ENCODE measurements at places on chromosomes 1 and 21.

DNA sequence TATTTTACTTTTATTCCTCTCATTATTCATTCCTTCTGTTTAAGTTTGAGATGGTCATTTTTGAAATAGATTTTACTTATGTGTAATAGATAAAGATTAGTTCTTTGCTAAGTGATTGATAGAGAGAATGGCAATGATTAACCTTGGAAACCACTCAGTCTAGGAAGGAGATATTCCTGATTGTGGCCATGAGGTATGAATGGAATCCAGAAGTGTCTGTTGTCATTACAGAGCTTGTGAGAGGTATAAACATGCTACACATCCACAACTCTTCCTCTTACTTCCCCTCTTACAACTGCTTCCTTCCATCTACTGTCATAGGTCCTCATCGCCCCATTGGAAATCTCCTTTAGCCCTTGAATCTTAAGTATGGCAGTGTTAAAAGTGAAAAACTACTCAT lies 988.8 kb upstream of the B3GALT2 start:
- no peak for DNase-seq

- no peak for DNase-seq
Observed at GRCh38 chr1:230717251-230717650, 3.3 kb upstream of the AGT start.

DNA sequence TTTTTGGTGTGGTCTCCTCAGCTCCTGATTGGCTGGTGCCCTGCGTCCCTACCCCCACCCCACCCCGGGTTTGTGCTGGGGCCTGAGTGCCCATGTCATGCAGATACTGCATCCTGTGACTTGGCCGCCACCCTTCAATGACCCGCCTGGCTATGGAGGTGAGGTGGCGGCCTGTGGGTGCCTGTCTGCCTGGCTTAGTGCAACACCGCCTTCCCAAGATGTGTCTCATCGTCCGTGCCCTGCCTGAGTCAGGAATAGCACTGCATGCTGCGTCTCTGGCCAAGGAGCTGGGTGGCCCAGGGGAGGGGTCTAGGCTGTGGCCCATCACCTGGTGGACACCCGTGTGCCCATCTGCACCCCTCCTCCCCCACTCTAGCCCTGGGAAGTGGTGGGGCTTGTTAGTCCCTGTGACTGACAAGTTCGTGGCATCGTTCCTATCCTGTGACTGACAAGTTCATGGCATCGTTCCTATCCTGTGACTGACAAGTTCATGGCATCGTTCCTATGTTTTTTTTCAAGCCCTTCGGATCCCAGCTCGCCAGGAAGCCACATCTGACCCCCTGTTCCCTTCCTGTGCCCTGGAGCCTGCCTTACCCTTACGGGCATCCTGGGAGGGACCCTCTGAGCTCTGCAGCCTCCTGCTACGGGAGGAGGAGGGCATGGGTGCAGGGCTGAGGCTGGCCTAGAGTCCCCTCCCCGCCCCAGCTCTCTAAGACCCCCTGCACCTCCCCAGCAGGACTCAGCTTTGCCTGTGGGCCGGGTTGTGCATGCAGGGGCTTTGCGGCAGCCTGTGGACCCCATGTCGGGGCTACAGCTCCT lies 7.5 kb downstream of the SLX9 start:
- no peak for DNase-seq

GRCh38 chr1:94739521-94740061 lies 80.6 kb upstream of the SLC44A3 start:
- DNase-seq = no peak

DNA sequence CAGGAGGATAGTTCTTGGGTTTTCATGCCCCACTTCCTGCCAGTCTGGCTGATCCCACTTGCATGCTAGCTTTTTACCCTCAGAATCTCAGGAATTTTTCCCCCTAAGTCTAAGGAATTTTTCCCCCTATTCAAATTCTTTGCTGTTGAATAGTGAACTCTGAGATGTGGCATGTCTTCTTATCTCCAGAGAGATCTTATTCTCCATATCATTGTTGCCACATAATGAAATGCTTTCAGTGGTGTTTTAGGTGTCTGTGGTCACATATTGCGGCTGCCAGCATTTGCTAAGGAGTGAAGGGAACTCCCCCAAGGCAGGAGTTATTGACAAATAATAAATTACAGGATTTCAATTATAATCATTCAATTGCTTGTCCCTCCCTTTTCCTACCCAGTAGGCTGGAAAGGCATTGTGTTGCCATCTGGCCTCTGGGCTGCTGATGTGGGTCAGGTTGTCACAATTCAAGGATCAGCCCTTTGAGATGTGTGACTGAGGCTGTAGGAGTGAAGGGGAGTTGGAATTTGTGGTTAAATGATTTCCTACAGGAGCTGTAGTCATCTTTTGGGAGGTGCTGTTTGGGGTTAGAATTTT lies 3.9 kb upstream of the FLG start:
- no peak for DNase-seq

DNA sequence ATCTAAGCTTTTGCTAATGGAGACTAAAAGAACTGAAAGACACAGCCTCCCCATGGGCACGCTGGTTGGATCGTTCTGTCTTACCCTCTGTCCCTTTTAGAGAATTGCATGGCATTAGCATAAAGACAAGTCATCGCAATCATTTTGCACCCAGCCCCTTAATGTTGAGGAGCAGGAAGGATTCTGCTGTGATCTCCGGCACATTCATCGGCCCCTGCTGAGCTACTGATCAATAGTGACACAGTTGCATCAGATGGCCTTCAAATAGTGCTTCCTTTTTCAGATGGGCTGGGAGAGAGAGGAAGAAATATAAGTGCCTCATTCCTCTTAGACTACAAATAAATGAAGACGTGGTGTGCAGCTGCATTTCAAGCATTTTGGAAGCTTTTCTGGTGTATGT lies 75.4 kb downstream of the NOS1AP start:
- no peak for DNase-seq

DNA sequence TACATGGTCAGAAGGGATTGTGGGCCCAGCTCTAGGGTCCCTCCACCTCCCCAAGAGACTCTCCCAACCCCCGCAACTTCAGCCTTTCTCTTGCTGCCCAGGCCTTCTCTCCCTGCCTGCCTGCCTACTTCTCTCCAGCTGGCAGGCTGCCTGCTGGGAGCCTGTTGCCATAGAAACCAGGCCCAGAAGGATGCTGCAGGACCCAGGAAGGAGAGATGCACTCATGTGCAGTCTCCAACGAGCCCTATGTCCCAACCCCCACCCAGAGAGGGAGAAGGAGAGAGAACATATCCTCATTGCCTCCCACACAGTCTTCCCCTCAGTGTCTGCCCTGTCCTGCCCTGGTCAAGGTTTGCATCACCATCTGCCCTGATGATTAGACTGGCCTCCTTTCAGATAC lies 10.8 kb upstream of the SMIM12 start:
- DNase-seq = no peak

- DNase-seq = no peak
Observed at GRCh38 chr1:48761986-48762385, 14.7 kb downstream of the BEND5 start.

DNA sequence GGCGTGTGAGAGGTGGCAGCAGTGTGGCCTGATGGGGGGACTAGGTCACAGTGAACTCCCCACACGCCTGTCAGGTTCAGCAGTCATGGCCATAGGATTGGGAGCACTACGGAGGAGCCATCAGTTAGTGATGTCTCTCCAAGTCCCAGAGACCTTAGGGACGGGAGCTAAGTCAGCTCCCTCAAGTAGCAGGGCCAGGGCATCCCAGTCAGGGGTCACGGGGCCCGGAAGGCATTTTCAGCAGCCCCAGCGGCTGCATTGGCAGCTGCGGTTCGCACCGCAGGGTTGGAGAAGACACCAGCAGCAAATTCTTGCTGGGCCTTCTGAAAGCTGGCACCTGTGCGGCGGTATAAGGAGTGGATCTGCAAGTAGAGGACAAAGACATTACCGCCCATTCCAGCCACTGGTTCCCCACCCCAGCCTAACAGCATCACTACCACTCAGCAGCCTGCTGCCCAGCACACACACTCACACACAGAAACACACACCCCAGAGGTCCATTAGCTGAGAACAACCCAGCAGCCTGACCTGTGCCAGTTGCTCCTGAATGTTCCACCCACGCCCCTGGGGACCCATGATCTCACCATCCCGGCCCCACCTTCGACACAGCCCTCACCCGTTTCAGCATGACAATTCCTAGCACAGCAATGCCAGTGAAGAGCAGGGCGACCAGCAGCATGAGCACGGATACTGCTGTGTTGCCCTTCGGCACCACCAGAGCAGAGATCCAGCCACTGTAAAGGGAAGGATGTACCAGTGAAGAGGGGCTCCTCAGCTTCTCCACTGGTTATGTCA lies 972 bp upstream of the ENTREP3 start:
- no peak for DNase-seq

- DNase-seq = no peak
Observed at GRCh38 chr1:228887960-228888359, 152.7 kb downstream of the RHOU start.

- no peak for DNase-seq
Observed at GRCh38 chr1:18929686-18930085, 26.8 kb downstream of the IFFO2 start.

DNA sequence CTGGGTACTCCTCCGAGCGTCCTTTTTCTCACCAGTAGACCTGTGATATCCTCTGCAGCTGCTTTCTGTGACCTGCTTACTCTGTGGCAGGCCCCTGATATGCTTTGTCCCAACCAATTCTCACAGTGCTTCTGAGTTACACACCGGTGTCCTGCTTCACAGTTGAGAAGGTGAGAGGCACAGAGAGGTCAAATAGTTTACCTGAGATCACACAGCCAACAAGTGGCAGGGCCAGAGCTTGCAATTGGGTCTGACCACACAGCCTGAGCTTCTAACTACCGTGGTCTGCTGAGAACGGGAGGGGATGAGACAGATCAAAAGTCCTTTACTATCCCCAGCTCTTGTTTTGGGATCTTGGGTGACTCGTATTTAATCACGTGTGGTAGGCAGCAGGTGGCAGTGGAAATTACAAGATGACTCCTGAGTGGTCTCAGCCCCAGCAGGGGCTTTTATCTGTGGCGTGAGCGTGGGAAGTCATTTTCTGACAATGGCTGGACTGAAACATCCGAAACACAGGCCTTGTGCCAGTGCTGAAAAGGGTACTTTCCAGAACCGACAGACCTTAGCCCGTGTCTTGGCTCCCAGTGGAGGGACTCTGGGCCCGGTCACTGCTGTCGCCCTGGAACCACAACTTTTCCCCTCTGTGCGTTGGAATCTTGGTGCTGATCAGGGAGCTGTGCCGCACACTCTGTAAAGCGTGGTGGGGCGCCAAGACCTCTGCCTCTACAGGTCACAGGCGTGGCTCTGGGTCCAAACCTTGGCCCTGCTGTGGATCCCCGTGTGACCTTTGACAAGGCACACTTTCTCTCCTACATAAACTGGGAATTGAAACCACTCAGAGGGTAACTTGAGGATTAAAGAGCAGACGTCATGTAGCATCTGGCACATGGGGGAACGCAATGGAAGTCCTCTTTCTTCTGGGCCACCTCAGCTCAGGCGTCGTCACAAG lies 11.9 kb downstream of the THEMIS2 start:
- DNase-seq = no peak

- no peak for DNase-seq
Observed at GRCh38 chr1:66333466-66334199, 200.3 kb upstream of the SGIP1 start.

DNA sequence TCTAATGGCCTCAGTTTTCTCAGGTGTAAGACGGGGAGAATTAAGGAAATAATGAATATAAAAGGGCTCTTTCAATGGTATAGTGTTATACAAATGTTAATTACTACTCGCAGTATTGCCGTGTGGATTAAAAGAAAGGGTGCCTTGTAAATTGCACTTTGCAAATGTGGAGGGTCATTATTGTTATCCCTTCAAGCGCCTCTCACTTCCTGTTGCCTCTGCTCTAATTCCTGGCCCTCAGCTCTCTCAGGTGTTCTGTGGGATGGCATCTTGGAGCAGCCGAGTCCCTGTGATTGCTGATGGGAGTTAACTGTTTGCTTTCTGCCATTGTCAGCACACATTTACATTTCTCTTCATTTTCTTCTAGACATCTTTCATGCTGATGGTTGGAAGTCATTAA lies 7.1 kb upstream of the S100A11 start:
- no peak for DNase-seq

GRCh38 chr1:65068202-65069010 lies 79.6 kb upstream of the AK4 start:
- no peak for DNase-seq

DNA sequence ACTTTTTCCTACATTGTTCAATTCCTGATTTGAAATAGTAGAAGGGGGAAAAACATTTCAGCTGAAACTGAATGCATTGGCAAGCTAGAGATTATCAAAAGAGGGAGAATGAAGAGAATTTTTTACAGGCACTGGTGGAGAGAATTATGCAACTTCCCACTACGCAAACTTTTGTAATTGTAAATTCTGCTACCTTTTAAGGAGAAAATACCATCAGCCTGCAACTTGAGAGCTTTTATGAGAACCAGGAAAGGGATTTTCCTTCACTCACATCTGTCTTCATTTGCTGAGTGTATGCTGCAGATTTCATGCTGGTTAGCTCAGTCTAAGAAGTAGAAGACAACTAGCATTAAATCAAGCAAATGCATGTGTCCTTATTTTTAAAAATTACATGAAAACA lies 43.7 kb downstream of the ADAMTS1 start:
- no peak for DNase-seq

- no peak for DNase-seq
Observed at GRCh38 chr1:99236756-99237155, 27.5 kb upstream of the PLPPR4 start.

DNA sequence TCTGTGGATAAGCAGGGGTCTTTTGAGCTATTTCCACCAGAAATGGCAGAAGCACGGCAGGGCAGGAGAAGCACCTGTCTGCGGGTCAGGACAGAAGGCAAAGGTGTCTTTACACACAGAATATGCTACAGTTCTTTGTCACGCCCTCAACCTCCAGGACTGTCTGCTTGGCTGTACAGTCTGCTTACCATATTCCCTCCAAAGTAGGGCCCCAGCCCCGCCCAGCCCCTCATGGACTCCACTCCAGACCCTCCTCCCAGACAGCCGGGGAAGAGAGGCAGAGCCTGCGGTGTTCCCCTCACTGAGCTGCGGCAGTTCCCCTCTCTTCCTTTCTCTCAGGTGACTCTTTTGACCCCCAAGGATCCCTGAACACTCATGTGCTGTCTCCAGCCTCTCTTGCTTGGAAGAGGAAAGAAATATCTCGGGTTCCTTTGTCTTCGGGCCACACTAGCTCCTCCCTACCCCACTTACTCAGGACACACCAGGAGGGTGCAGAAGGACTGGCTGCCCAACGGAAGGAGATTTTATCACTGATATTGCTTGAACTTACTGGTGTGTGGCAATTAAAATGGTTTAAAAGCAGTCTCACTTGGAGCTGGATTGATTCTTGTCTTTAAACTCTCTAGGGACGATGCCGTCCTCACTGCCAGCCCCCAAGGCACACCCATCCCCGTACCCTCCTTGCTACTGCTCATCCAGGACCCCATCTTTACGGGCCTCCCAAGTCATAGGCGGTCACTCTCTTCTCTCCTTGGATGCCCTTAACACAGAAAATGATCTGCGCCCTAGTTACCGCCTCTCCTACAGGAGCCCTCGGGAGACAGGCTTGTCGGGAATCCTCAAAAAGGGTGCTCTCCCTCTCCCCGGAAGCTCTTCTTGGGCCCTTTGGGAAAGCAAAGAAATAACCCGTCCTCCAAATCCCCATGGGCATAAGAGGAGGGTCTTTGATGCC lies 169.7 kb downstream of the TOMM20 start:
- DNase-seq = no peak

GRCh38 chr1:183444243-183444642 lies 26.1 kb upstream of the NMNAT2 start:
- no peak for DNase-seq
